ENCODE measurements at places on chromosomes 12 and 14.

GRCh38 chr12:40158592-40159111 lies 52.8 kb upstream of the SLC2A13 start:
- no peak for DNase-seq

- DNase-seq = no peak
These were observed 17.4 kb upstream of the RNASE12 start for GRCh38 chr14:20608383-20609110.

GRCh38 chr12:27782481-27782880 lies 2.4 kb upstream of the MANSC4 start:
- DNase-seq = no peak

DNA sequence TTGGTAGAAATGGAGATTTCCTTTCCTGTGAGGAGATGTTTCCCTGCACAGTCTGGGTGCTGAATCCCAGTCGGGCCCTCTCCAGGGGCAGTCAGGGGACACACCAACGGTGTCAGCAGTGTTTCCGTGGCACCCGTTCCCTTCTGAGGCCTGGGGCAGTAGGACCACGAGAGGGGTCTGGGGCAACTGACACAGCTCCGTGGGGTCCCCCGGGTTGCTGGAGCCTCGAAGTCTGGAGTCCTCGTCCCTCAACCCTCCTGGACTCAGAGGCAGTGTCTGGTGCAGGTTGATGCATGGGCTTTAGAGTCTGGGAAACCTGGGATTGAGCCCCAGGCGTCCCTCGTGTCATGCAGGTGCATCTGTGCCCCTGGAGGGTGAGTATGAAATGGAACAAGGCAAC lies 327.3 kb downstream of the ADGRD1 start:
- no peak for DNase-seq

DNA sequence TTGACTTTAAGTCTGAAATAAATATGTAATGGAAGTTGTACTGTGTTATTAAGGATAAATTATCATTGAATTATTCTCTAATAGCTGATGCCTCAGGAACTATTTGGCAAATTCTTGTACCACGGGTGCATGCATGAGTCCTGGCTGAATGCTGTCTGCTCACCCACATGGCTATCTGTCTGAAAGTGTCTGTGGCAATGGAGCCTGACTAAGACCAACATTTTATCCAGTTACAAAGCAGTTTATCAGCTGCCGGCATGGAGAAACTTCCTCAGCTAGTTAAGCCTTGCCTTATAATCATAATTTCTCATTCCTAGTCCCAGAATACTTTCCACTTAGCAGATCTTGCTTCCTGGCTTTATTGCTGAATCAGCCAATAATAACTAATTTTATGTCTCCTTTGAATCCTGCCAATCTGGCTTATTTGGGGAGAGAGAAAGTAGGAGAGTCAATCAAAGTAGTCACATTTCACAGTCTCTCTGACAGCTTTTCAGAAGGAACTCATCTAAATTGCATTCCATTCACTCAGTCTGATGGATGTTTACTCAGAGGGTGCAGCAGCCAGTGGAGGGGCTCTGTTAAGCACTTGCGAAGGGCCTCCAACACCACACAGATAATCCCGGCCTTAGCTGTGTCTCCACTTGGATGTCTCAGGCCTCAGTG lies 280.6 kb upstream of the CLEC14A start:
- DNase-seq = no peak

DNA sequence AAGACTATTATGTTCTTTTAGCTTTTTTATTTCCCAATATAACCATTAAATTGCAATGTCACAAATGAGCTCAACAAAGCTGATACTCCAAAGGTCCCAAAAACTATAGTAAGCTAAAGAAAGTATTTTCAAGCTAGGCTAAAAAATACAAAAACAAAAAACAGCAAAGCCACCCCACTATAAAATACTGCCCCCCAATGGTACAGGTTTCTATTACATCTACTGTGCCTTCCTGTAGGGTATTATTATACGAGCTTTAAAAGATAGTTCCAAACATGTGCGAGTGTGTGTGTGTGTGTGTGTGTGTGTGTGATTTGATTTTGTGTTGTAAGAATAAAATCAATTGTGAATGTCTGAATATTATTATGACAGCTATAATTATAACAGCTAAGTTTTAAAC lies 1.1 kb downstream of the IFNG start:
- DNase-seq = peak; percentile 52

DNA sequence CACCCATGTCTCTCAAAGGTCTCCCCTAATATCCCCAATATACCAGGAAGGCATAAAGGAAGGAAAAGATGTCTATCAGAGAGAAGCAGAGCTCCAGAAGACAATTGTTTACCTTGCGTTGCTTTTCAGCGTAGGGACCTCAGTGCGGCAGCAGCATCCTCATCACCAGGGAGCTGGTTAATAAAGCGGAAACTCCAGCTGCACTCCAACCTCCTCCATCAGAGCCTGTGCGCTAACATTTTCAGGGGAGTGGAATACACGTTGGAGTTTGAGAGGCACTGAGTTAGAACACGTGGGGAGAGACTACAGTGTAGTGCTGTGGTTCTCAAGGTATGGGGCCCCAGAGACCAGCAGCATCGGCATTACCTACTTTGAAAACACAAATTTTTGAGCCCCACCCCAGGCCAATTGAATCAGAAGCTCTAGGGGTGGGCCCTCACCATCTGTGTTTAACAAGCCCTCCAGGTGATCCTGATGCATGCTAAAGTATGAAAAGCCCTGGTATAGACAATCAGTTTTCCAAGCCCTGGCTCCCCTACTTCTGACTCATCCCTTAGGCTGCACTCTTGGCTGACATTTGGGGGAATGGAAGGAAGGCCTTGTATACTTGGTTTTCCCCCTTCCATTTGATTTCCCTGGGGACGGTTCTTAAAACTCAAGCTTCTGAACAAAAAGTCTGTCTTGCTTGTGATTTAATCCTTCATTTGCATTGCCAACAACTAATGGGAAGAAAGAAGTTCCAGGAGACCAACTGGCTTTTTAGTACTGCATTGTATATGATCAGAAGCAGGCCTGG lies 419.0 kb upstream of the CCDC196 start:
- no peak for DNase-seq

- no peak for DNase-seq
These were observed 198.9 kb upstream of the RGS6 start for GRCh38 chr14:71733210-71733883.
